ENCODE measurements at places on chromosomes 12 and 14. TPM values are rescaled to one million over a fixed set of nuclear protein-coding genes. Genes with fewer than 3 reads are reported as not detected.
A peak's percentile ranks its signal among the peaks of the same experiment; 100 is the strongest.

CLEC4D gene
- total RNA-seq: not detected

GPR65 gene
- 0.32 TPM for total RNA-seq

- DNase-seq: no peak
Measured at GRCh38 chr12:56213878-56214277, 7.8 kb downstream of the RNF41 start.

GRCh38 chr12:118727196-118727978 is 254.0 kb upstream of the SRRM4 start:
- DNase-seq: no peak

DNA sequence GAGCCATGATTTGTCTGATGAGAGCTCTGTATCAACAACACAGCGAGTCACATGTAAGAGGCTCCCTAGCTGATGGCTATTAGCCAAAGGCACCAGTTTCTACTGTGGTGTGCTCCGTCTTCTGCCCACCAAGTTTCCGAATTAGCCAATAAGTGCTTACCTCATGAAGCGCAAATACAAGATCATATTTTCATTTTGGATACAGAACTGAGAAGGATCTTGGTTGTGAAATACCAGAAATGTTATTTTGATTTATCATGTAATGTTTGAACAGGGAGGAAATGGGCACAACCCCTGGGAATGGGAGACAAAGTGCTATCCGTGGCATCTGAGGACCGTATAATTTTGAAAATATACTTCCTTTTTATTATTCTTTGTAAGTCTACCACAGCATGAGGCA is 234.3 kb downstream of the DACT1 start:
- peak; percentile 13 for DNase-seq

GRCh38 chr14:24889843-24890242 is 160.1 kb downstream of the STXBP6 start:
- no peak for DNase-seq

DNA sequence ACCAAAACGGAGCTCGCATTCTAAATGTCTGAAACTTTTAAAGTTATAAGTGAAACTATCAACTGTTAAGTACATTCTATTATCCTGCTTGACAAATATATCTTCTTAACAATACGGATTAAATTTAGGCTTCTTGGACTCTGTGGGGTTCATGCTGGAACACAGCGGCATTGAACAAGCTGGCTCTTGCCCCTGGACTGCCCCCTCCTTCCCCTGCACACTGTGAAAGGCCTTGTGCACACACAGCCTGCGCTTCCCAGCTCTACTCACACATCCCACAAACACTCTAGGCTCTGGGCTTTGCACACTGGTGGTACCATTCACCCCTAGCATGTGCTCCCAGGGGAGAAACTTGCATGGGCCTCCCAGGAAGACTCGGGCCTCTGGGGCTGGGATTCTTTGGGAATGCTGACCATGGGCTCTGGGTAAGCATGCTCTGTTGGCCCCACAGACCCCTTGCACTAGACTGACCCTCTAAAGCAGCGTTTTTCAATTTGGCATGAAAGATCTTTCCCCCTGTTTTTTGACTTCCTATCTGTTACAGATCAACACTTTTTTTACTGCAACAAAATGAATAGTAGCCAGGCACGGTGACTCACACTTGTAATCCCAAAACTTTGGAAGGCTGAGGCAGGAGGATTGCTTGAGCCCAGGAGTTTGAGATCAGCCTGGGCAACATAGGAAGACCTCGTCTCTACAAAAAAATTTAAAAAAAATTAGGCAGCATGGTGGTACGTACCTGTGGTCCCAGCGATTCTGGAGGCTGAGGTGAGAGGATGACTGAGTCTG is 96.2 kb upstream of the CPM start:
- DNase-seq: peak; percentile 19

- peak; percentile 29 for DNase-seq
Measured at GRCh38 chr12:8780389-8780788, 42.0 kb upstream of the A2ML1 start.

GRCh38 chr14:94364964-94365363 is 23.4 kb downstream of the SERPINA1 start:
- no peak for DNase-seq

DNA sequence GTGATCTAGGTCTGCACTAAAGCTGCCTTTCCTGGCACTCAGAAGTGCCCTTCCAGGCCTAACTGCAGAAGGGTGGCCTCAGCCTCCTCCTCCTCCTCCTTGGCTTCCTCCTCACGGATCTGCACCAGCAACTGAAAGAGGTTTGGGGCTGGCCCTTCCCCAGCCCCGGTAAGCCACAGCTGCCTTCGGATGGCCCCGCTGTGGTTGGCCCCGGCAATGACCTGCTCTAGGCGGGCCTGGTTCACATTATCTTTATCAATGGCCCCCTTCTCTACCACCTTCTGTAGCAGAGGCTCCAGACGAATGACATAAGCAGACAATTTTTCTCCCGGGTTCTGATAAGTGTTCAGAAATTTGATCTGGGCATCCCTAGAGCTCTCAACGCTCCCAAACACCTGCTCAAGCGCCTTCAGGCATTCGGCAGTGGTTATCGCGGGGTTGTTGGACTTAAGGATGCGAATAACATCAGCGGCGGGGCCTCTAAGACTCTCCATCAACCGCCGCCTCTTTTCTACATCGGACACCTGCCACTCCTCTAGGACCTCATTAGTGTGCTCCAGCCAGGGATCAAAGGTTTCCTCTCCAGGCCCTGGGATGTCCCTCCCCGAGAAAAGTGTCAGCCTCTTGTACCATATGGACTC is 1.5 kb downstream of the PNMA1 start:
- DNase-seq: peak; percentile 29

GRCh38 chr12:41972196-41972595 is 172.5 kb downstream of the GXYLT1 start:
- no peak for DNase-seq

Data from fibroblast of villous mesenchyme (primary cell).